Epithelial cell of prostate (primary cell): ENCODE measurements at places on chromosomes 1 and 21.

GRCh38 chr1:97209381-97209957 is 487.9 kb downstream of the PTBP2 start:
- DNase-seq, result no peak

- no peak for DNase-seq
Observed at GRCh38 chr21:15379776-15380175, 315.0 kb upstream of the NRIP1 start.

GRCh38 chr1:16248007-16248436 is 11.0 kb upstream of the CPLANE2 start:
- no peak for DNase-seq

DNA sequence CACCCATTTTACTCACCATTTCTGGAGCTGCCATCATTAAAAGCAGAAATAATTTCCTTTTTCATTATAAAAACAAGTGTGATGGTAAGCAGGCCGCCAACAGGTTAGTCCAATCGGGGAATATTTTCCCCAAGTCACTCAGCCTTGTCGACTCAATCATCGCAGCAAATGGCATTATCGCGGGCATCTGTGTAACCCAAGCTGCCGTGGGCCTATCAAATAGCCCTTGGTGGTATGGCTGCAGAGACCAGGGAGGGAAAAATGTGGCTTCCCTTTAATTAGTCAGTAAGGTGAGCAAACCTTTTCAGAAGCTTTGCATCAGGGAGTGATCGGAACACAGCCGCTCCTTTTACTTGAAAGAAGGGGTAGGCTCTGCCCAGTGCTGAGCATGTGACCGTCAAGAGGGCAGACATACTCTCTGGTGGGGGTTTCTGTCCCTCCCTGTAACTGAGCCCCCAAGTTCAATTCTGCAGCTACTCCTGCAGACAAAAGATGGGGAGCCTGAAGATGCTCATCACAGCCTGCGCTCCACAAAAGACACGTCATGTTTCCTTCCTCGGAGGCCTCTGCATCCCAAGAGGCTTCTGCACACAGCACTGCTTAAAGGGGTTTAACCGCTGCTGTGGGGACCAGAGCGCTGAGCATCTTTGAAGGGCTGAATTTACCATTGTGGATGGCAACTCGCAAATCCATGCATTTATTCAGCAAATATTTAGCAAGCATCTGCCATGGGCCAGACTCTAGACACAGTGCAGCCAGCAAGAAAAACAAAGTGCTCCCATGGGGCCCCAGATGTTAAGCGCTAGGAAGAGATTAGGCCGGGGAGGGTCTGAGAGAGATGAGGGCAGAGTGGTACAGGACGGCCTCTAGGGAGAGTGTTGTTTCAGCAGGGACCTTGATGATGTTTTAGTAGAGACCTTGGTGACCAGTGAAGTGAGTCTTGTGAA is 1.2 kb upstream of the TMPRSS3 start:
- DNase-seq, result no peak

DNA sequence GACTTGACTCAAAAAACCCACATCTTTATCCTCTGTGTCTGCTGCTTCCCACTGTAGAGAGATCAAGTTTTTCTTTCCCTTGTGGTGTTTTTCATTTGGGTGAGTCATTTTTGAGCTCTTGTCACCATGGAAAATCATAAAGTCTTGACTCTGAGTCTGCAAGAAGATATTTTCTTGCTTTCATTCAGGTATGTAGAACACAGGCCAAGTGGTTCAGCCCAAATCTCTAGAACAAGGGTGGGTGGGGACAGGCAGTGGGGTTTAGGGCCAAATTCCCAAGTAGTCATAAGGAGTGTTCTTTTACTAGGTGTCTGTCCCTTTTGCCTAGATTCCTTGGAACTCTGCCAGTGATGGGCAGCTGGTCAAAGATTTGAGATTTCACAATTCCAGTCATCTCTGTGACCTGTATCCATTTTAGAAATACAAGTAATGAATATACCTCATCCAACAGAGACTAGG is 21.5 kb upstream of the ARHGAP29 start:
- peak; percentile 34 for DNase-seq

GRCh38 chr21:33753886-33754285 is 111.6 kb downstream of the ITSN1 start:
- DNase-seq, result no peak

DNA sequence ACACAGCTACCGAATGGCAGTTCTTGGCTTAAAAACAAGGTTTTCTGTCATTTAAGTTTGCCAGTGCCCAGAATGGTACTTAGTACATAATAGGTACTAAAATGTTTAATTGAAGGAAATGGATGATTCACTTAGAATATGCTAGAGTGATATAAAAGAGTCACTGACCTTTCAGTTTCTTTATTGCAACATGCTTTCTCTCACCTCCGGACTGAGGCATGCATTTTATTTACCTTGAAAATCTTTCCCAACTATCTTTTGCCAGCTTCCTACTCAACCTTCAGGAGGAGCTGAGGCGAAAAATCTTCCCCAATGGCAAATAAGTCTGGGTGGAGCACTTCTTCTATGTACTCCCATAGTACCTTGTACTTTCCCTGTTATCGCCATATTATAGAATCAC is 244.9 kb downstream of the ZNF648 start:
- DNase-seq, result no peak

DNA sequence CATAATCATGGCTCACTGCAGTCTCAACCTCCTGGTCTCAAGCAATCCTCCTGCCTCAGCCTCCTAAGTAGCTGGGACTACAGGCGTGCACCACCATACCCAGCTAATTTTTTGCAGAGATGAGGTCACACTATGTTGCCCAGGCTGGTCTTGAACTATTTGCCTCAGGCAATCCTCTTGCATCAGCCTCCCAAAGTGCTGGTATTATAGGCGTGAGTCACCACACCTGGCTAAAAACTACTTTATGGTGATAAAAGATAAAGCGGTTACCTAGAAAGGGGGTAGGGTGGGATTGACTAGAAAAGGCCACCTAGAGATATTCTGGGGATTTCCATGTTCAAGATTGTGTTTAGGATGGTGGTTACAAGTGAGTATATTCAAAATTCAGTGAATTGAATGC is 5.0 kb downstream of the TSTD1 start:
- no peak for DNase-seq

DNA sequence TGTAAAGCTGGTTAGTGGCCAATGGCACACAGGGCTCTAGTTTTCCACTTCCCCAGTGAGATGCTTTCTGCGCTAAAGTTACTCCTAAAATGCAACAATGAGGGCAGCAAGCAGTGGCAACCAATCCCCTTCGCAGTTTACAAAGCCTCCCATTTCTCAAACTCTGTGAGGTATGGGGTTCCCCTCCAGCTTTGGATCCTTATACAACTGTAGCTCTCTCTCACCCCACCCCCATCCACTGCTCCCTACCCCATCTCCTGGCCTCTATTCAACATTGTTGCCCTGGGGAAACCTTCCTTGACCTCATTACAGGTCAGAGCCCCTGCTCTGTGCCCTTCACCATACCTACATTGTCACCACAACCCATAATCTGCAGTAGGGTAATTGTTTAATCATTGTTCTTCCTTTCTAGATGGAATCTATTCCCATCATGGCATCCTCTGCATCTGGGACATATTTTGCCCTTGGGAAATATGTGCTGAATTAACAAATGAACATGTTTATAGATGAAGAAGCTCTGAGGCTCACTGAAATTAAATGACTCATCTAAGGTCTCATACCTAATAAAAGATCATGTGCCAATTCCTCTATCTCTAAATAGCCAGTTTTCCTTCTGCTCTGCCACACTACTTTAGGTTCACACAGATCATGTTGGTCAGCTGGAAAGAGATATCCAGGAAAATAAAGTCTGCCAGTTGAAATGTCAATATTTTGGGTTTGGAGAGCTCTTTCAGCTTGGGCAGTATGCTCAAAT is 12.6 kb downstream of the KIAA0040 start:
- no peak for DNase-seq

DNA sequence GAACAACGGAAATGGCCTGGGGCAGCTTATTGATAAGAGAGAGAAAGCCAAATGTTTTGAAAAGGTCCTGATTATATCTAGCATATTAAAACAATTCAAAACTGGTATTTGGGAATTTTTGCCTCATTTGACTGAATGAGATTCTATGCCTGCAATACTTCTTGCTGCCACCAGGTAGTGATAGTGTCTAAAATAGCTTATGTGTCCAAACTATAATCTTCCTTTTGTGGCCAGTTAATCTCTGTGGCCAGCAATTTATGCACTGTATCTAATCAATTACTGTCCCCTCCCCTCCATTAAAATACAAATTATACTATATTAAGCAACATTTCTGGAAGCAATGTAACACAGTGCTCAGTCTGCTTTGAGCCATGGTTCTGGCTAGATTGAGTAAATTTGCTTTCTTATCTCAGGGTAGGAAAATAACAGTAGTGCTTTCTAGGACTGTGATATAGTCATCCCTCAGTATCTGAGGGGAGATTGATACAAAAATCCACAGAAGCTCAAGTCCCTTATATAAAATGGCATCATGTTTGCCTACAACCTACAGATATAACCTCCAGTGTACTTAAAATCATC is 91.8 kb downstream of the FOXD2 start:
- no peak for DNase-seq

DNA sequence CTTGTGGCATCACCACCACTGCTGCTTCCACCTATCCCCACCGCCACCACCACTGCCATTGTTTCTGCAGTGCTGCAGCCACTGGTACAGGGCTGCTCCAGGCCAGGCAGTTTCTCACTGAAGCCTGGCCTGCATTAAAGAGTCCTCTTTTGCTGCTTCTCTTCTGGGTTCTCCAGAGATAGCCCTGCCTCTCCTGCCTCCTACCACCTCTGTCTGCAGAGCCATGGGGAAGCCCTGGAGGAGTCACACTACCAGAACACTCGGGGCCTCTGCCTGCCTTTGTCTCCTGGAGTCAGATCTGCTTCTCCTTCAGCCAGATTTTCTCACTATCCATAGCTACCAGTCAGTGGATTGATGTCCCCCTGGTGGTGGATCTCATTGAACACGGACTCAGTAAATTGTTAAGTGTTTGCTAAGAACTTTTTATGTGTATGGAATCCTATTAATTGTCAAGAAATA is 37.7 kb upstream of the DDAH1 start:
- no peak for DNase-seq

GRCh38 chr1:115647047-115647446 is 5.3 kb downstream of the VANGL1 start:
- no peak for DNase-seq

DNA sequence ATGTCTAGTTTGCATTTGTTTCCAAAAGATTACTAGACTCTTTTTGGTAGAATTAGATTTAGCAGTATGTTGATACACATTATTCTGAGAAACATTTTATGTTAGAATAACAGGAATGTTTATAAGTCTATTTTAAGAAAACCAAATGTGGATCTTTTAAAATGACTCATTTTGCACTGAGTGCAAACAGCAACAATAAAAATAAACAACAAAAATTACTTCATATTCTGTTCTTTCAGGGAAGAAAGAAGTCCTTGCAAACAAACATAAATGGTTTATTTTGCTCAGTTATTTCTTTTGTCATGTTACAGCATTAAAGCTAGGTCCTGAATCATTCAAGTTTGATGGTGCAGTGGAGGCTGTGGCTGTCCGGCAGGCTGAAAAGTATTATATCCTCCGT is 106.8 kb upstream of the TENT5C start:
- DNase-seq, result no peak

GRCh38 chr21:45989355-45990048 is 7.9 kb downstream of the COL6A1 start:
- no peak for DNase-seq

DNA sequence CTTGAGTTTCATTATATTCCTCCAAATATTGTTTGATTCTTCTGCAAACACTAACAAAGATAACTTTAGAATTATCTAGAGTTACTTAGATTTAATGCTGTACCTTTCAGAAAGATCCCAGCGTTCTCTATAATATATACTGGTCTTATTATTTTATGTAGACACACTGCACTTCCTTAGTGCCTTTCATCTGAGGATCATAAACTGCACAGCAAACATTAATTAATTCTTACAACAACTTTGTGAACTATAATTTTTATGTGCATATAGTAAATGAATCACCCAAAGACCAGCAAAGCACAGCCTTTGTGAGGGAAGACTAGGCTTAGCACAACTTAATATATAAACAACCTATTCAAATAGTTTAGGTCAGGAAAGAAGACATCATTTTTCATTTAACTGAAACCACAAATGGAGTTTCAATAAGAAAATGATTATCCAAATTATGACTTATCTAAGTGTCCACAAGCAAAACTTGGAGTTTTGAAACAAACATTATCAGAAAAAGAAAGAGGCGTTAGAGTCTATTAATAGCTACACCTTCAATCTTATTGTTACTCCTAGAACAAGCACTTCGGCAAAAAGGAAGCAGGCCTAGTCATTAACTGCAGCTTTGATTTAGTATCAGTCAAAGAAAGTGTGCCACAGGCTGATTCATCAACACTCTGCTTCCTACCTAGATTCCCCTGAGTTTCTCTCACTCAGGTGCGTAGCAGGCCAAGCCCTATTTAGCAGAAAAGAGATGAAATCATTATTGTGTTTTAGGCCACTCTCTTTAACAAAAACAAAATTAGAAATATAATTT is 22.5 kb upstream of the RC3H1 start:
- DNase-seq, result no peak

- no peak for DNase-seq
Observed at GRCh38 chr1:9670085-9670484, 18.6 kb downstream of the PIK3CD start.

GRCh38 chr1:224622831-224623230 is 6.7 kb downstream of the CNIH3 start:
- DNase-seq, result no peak
